ENCODE measurements at places on chromosomes 7 and 10. TPM values are rescaled to one million over a fixed set of nuclear protein-coding genes. Genes with fewer than 3 reads are reported as not detected.

EIF3B gene
- total RNA-seq, result 165 TPM

MMRN2 gene
- total RNA-seq, result 17.8 TPM

SPDYE1 gene
- total RNA-seq, result not detected

BTBD16 gene
- not detected for total RNA-seq

TRIM50 gene
- total RNA-seq, result not detected

LMOD2 gene
- not detected for total RNA-seq

CALHM1 gene
- total RNA-seq, result not detected

OR2A7 gene
- 0.23 TPM for total RNA-seq

EGFR gene
- total RNA-seq, result 29.3 TPM

SORBS1 gene
- total RNA-seq, result 0.23 TPM

SYT15B gene
- total RNA-seq, result not detected

AQP1 gene
- total RNA-seq, result 22.2 TPM

UBE3C gene
- 70.9 TPM for total RNA-seq

CHCHD2 gene
- total RNA-seq, result 433 TPM

FGFR2 gene
- total RNA-seq, result not detected

NPFFR1 gene
- not detected for total RNA-seq

CFAP46 gene
- total RNA-seq, result 0.38 TPM

CDK14 gene
- total RNA-seq, result 54.0 TPM

SLC16A9 gene
- 0.23 TPM for total RNA-seq

DLX5 gene
- not detected for total RNA-seq

GIMAP5 gene
- 0.08 TPM for total RNA-seq

ZNF503 gene
- total RNA-seq, result 1.6 TPM
